ENCODE measurements at places on chromosomes 1 and 21.

DNA sequence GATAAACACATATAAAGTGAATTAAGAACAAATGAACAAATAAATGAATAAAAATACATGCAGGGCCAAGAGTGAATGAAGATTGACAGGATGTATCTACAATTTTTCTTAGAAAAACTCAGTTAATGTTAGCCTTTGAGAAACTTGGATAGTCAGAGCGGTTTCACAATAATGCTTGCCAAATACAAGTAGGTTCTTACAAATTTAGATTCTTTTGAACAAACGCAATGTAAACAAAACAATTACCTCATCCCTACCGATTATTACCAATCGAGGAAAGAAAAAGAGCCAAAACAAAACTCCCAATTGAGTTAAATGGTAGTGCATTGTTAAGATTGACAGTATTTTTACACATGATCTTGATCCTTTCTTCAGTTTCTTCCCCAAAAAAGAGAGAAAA is 176.9 kb upstream of the DEPDC1 start:
- no peak for DNase-seq

DNA sequence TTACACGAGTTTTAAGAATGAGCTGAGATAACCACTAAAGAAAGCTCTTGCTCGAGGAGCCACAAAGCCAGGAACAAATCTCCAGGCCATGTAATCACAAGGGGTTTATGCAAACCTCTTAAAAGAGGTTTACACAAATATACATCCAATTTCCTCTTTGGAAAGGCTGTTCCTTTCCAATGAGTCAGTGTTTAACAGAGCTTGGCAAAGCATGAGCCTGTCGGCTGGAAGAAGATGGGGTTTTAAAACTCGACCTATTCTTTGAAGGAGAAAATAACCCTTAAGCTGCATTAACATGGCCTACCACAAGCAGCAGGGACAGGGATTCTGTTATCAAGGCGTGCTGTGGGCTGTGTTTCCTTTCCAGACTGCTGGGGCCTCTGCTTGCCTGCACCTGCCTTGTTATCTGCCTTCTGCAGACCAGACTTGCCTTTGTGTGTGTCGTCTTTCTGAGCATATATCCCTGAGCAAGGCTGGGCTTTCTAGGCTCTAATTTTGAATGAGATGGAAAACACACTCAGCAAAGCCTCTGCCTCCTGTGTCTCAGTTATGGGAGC is 40.6 kb upstream of the CYP2J2 start:
- no peak for DNase-seq

GRCh38 chr1:67306547-67306946 is 1.1 kb upstream of the IL12RB2 start:
- DNase-seq: no peak

- DNase-seq: peak; percentile 75
Measured at GRCh38 chr21:44939532-44940115, at the start of gene SLX9. Gene SLX9, plus strand, starts transcription at chr21:44940029. Its CDS starts 29 bp downstream, at chr21:44940058.

- peak; percentile 99 for DNase-seq
Measured at GRCh38 chr1:116820369-116820768, 66.1 kb downstream of the CD2 start.

DNA sequence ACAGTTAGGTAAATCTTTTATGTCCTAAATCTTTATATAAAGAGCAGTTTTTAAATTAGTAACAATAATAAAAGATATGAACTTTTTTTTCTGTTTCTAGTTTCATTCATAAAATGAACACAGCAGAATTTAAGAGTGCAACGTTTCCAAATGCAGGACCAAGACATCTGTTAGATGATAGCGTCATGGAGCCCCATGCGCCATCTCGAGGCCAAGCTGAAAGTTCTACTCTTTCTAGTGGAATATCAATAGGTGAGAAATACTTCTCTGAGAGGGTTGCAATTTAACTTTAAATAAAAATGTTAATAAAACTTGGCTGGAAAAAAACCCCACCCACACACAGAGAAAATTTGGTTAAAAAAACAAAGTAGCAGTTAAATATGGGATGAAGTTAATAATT is 15.0 kb upstream of the ANGPTL1 start:
- no peak for DNase-seq

DNA sequence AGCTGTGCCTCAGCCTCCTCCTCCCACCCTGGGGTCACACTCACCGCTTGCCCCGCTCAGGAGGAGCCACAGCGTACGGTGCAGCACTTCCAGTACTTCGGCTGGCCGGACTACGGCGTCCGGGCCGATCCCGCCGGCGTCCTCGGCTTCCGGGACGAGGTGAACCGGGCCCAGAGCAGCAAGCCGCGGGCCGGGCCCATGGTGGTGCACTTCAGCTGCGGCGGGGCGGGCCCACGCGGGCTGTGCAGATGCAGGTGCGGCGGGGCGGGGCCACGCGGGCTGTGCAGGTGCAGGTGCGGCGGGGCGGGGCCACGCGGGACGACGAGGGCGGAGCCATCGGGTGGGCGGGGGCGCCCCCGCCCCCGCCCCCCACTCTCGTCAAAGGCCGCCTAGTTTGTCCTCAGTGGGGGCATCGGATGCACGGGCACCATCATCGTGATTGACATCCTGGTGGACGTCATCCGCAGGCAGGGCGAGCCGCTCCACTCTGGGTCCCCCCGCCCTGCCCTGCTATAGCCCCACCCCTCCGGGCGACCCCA is 5.5 kb downstream of the RNF223 start:
- no peak for DNase-seq

- DNase-seq: no peak
Measured at GRCh38 chr1:201764166-201764565, 64.8 kb upstream of the IPO9 start.

- DNase-seq: peak; percentile 52
Measured at GRCh38 chr1:113677250-113678158, 81.8 kb downstream of the PHTF1 start.

DNA sequence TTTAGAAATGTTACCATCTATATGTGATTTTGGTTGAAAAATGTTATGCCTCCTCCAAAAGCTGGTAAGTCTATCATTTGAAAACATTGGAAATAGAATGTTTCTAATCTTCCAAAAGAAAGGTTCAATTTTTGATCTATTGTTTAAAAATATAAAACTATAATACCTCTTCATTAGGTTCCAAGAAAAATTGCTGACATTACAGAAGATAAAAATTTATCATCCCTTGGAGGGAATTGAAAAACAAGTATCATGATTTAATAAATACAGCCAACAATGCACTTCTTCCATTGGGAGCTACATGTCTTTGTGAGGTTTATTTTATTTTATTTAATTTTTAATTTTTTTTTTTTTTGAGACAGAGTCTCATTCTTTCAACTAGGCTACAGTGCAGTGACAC is 148.5 kb downstream of the PIK3R3 start:
- DNase-seq: no peak

DNA sequence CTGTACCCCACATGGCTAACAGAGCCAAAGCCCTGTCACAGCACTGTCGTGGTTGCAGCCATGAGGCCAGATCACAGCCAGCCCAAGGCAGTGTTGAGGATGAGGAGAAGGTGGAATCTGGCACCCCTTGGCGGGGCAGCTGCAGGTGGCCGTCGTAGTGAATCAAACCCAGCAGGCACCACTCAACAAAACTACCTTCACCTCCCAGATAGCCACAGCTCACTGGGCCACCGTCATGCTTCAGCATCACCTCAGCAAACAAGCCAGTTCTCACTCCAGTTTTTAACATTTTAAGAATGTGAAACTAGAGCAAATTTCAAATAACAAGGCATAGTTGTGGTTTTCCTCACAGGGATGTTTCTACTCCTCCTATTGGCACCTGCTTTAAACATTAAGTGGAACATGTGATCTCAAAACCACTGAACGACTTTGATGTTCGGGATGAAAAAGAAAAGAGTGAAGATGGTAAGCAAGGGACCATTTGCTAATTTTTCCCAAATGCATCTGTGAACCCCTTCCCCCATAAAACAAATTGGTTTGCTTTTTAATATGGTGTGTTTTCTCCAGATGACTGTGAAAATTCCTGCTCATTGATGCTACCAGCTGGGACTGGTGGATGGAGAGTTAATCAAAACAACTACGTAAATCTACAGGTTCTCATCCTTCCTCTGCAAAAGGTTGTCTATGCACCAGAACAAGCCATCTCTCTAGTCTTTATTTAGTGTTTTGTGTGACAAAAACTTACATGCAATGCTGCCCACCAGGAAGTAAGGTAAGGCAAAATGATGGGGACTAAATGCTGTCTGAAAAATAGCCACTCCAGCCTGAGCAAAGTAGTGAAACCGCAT is 45.5 kb downstream of the TOR1AIP2 start:
- DNase-seq: peak; percentile 39

- no peak for DNase-seq
Measured at GRCh38 chr1:29283804-29284195, 47.5 kb downstream of the PTPRU start.

GRCh38 chr1:55048453-55049270 is 9.3 kb downstream of the PCSK9 start:
- no peak for DNase-seq

- DNase-seq: peak; percentile 85
Measured at GRCh38 chr1:178310685-178311105, 186.1 kb downstream of the CLEC20A start.

GRCh38 chr21:34029743-34030528 is 43.4 kb upstream of the MRPS6 start:
- peak; percentile 60 for DNase-seq

DNA sequence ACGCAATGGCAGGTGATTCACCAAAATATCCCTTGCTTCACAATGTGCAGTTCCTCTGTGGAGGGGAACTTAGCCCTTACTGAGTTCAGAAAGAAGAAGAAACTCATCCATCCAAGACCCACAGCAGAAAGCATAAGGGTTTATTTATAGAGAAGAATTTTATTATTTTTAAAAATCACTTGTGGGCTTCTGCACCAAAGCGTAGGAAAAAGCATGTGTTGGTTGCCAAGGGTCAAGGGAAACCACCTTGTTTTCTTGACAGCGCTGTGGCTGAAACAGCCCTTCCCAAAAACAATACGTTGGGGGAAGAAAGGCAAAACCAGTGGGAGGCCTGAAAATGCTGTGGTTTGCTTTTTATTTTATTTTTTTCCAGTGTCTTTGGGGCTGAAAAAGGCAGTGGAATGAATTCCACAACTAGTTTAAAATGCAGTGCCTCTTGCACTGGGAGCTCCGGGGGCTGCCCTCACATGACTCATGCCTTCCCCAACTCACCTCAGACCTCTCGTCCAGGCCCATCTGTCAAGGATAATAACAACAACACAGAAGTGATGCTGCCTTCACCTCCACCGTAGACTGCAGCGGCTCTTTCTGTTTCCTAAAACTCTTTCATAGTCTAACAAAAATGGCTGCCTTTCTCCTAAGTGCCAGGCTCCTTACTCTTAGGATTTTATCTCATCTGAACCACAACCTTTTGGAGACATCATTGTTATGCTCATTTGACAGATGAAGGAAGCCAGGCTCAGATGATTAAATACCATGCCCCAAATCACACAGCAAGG is 224.2 kb upstream of the JUN start:
- DNase-seq: peak; percentile 63

DNA sequence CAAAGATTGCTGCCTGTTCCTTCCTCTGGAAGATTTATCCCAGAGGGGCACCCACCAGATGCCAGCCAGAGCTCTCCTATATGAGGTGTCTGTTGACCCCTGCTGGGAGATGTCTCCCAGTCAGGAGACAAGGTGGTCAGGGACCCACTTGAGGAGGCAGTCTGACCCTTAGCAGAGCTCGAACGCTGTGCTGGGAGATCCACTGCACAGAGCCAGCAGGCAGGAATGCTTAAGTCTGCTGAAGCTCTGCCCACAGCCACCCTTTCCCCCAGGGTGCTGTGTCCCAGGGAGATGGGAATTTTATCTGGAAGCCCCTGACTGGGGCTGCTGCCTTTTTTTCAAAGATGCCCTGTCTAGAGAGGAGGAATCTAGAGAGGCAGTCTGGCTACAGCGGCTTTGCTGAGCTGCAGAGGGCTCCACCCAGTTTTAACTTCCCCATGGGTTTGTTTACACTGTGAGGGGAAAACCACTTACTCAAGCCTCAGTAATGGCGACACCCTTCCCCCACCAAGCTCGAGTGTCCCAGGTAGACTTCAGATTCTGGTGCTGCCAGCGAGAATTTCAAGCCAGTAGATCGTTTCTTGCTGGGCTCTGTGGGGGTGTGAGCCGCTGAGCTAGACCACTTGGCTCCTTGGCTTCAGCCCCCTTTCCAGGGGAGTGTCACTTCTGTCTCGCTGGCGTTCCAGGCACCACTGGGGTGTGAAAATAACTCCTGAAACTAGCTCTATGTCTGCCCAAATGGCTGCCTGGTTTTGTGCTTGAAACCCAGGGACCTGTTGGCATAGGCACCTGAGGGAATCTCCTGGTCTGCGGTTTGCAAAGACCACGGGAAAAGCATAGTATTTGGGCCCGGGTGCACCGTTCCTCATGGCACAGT is 51.1 kb upstream of the PDC start:
- peak; percentile 75 for DNase-seq

- no peak for DNase-seq
Measured at GRCh38 chr1:85371021-85371420, 93.9 kb downstream of the DDAH1 start.

DNA sequence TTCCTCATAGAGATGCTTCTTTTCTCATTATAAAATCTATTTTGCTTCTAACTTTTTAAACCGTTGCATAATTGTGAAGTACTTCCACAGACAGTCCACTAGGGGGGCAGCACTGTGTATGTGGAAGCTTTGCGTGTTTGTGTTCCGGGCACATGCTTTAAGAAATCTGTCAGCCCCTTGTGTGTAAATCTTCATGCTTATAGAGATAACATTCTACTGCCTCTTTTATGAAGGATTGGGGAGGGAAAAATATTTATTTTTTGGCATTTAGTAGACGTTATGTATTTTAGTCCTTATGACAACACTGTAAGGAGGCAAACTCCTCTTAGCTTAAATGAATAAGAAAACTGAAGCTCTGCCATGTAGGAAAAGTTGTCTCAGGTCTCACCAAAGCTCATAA is 157.3 kb upstream of the PTGFR start:
- no peak for DNase-seq

- DNase-seq: no peak
Measured at GRCh38 chr1:173771560-173771959, 52.9 kb upstream of the DARS2 start.

GRCh38 chr1:59183749-59184317 is 113.1 kb upstream of the FGGY start:
- no peak for DNase-seq

GRCh38 chr1:82064691-82065090 is 264.0 kb downstream of the ADGRL2 start:
- DNase-seq: no peak

GRCh38 chr1:21855257-21856096 is 43.4 kb downstream of the LDLRAD2 start:
- DNase-seq: peak; percentile 17
